ENCODE measurements at places on chromosomes 3 and 15.

- no peak for DNase-seq
Observed at GRCh38 chr15:89775815-89776214, 317 bp upstream of the MESP2 start.

GRCh38 chr15:89653578-89653977 lies 1.7 kb downstream of the KIF7 start:
- DNase-seq = no peak

- no peak for DNase-seq
Observed at GRCh38 chr3:25002052-25002451, 426.0 kb upstream of the RARB start.

DNA sequence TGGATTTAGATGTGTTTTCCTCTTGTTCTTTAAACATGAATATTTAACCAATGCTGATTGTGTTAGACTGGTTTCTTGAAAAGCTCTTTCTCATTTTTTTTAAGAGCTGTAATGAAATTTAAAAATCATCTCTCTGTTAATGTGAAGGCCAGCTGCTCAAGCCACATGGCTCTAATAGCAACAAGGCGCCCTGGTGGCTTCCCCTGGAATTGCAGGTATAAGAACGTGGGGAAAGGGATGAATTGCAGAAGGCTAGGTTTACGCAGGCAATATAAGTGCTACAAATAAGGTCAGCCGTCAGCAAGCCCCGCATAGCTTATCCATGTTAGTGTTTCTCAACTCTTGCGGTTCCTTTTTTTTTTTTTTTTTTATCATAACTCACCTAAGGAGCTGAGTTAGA lies 108.5 kb downstream of the SAMMSON start:
- no peak for DNase-seq

DNA sequence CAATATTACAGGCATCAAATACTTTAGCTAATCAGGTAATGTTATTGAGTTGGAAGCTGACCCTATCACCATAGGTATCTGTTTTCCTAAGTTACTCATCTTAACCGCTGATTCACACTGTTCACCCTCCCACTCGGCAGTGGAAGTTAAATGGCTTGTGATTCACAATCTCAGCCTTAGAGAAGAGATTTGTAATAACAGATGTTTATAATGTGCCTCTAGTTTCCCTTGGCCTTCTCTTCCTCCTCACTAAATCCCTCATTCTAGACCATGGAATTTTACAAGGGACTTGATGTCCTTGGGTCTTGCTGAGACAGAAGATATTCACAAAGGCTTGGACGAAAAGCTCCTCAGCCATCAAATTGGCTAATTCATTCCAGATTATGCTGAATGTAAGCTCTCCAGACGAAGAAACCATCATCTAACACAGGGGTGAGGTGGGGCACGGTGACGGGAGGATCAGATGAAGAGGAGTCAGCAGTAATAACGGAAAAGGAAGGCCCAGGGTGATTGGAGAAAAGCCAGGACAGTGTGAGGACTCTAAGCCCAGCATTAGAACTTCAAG lies 931.7 kb downstream of the MCTP2 start:
- DNase-seq = no peak

- DNase-seq = no peak
Observed at GRCh38 chr3:191434024-191434423, 26.9 kb upstream of the PYDC2 start.

GRCh38 chr3:187456250-187456649 lies 88.1 kb downstream of the RTP4 start:
- DNase-seq = no peak

GRCh38 chr3:155382396-155383042 lies 89.0 kb upstream of the STRIT1 start:
- peak; percentile 32 for DNase-seq

GRCh38 chr15:37701230-37701629 lies 233.2 kb upstream of the TMCO5A start:
- no peak for DNase-seq

- no peak for DNase-seq
Observed at GRCh38 chr3:138620431-138620830, 11.9 kb downstream of the FAIM start.

DNA sequence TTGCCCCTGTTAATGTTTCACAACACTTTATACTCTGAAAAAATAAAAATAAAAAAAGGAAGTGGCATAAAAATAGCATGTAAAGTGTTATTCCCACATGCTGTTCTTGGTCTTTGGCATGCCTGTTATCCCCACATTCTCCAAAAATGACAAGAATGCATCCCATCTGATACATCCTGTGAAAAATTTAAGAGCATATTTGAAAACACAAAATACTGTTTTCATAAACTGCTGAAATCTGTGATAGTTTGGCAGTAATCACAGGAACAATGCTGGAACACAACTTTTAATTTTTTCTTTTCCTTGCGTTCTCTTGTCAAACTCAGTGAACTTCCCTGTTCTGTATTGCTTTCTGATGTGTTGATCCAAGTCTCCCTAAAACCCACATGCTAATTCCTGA lies 288.8 kb downstream of the ROBO2 start:
- DNase-seq = no peak

- no peak for DNase-seq
Observed at GRCh38 chr15:40249477-40250303, 10.8 kb downstream of the PAK6 start.

DNA sequence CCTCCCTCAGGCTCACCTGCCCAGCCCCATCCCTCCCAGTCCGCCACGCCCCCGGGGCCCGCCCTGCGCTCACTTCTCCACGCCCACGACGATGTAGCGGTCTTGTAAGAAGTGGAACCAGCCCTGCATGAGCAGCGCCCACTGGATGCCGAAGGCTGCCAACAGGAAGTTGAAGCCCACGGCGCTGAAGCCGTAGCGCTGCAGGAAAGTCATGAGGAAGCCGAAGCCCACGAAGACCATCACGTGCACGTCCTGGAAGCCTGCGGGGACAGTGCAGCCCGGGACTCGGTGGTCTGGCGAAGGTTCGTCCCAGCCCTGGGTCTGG lies 9.7 kb downstream of the RHCG start:
- no peak for DNase-seq

Measured in GDM1 (cell line).